ENCODE measurements at places on chromosomes 13 and 19.
A peak's percentile ranks its signal among the peaks of the same experiment; 100 is the strongest.

DNA sequence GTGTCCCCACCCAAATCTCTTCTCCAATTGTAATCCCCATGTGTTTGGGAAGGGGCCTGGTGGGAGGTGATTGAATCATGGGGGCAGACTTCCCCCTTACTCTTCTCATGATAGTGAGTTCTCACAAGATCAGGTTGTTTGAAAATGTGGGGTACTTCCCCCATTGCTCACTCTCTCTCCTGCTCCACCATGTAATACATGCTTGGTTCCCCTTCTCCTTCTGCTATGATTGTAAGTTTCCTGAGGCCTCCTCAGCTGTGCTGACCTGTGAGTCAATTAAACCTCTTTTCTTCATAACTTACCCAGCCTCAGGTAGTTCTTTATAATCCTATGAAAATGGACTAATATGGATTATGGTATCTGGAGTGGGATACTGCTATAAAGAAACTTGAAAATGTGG lies 24.1 kb downstream of the ING1 start:
- DNase-seq = no peak

DNA sequence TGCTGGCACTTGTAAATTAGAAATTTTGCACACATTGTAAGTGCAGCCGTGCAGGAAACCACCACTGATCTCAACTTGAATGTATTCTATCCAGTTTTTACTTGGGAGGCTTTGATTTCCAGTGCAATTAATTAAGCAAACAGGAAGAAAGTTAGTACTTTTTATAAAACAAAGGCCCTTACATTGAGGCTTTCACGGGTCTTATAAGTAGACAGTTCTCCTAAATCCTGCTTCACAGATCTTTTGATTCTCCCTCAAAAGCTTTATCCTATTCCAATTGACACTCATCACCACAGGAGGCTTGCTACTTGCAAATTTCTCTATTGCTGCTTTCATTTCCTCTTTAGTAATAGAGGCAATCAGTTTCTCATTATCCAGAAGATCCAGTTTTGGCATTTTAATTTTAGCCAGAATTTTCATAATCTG lies 90.1 kb downstream of the ERCC5 start:
- DNase-seq = no peak

DNA sequence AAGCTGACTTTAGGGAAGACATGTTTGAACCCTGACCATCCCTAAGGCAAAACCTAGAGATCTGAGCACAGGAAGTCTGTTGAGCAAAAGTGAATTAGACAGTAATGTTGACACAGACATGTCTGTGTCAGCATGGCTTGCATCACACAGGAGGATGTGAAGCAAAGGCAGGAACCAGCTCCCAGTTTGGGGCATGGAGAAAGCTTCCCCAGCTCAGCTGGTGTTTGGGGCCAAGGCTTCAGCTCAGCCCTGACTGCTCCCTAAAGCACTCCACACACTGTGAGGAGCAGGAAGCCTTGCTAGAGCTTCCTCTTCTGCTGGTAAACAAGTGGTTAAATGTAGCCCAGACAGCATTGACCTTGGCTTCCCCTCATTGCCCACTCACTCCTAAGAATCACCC lies 153.8 kb upstream of the UBL3 start:
- DNase-seq = no peak

DNA sequence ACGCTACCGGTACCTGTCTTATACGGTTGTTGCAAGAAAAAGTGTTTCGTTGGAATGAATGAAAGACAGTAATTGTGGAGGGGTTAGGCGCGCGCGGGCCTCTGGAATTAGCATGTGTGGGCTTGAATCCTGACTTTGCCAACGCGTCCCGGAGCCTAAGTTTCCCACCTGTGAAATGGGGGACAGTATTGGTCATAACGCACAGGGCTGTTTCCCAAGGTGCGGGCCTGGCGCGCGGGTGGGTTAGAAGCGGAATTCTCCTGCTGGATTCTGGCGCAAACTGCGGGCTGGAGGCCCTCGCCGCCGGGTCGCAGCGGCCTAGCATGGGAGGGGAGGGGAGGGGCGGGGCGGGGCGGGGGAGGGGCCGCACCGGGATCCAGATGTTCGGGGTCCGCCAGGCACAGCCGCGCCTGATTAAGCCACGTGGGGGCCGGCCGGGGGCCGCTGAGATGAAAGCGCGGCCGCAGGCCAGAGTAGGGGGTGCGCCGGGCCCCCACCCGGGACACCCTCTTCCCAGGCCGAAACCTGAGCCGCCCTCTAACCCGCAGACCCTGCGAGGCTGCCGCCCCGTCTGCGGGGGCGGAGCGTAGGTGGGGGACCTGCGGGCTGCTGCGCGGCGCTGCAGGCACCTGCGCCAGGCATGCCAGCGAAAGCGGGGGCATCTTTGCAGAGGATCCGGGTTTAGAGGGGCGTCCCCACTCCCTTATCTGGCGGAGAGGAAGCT lies 1.2 kb upstream of the TMEM59L start:
- DNase-seq = no peak

DNA sequence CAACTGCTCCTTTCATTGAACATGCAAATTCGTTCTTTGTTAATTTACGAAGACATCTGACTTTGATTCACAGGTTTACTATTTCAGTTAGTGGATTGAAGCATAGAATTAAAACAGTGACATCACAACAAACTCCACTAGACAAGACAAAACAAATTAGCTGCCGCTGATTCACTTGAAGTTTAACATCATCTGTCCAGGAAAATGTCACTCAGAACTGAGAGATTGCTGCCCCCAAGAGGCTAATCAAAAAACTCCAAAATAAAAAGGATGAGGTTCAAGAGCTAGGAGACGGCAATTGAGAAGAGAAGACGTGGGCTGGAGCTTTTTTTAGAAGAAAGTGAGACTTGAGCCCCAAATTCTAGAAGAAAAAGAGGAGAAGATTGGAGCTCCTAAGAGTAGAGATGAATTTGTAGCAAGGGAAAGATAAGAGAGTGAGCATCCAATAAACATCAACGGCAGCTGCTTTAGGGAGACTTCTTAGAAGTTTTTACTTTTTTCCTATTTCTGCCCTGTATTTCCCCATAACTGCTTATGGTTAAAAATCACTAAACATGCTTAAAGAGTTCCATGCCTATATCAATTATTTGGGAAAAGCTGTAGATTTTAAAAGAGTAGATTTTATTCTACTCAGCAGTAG lies 40.8 kb upstream of the TPP2 start:
- DNase-seq = peak; percentile 1

DNA sequence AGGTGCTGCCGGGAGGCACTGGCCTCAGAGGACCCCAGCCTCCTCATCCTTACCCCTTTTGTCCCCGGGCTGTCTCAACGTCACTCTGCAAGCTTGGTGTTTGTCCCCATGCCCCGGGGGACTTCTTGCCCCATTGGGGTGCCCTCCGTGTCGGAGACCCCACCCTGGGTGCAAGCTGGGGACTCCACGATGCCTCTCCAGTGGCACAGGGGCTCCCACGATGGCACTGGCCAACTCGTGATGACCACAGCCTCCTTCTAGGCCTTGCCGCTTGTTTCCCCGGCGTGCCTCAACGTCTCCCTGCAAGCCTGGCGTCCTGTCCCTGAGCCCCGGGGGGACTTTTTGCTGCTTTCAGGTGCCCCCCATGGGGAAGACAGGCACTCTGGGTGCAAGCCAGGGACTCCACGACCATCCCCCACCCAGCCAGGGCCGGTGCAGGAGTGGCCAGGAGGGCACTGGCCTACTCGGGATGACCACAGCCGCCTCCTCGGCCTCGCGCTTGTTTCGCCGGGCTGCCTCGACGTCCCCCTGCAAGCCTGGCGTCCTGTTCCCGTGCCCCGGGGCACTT lies 237.0 kb downstream of the TUBA3C start:
- no peak for DNase-seq

- DNase-seq = no peak
Measured at GRCh38 chr19:47209319-47210179, 21.4 kb downstream of the BBC3 start.

- DNase-seq = no peak
Measured at GRCh38 chr19:44947041-44947581, 1.3 kb downstream of the APOC2 start.

GRCh38 chr19:6070207-6070681 lies 40.1 kb downstream of the RFX2 start:
- DNase-seq = no peak

- DNase-seq = no peak
Measured at GRCh38 chr19:44628793-44629192, 14.9 kb upstream of the PVR start.

DNA sequence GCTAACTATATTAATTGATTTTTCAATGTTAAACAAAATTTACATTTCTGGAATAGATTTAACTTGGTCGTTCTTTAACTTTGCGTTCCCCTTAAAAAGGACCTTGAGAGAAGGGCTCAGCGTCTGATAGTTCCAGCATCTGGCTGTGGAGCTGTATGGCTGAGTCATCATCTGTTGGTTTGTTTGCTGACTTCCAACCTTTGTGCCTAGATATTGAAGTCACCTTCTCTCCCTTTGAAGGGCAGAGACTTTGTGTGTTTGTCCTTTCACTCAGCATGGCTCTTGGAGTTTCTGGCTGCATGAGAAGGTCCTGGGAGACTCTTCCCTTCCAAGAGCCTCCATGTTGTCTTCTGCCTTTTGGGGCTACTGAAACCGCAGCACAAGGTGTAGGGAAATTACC lies 16.6 kb upstream of the IRS2 start:
- no peak for DNase-seq

GRCh38 chr13:21932996-21933395 lies 262.1 kb downstream of the FGF9 start:
- no peak for DNase-seq

DNA sequence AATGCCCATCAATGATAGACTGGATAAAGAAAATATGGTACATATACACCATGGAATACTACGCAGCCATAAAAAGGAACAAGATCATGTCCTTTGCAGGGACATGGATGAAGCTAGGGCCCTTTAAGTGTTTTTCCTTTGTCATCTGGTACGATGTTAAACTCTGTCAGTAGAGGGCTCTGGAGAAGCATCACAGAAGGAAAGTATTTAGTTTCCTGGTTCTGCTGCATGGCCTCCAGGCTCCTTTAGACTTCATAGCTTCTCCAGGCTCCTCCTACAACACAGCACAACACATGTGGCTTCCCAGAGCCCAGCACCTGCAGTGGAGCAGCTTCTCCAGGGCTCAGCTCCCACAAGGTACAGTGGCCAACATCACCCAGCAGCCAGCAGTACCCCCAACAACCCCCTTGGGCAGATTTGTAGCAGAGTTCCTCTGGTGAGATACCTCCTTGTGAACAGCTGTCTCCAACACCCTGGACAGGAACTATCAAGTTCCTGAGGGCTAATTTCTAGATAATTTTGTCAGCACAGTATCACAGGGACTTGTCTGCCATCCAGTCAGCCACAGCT lies 63.4 kb downstream of the KCTD12 start:
- DNase-seq = no peak

DNA sequence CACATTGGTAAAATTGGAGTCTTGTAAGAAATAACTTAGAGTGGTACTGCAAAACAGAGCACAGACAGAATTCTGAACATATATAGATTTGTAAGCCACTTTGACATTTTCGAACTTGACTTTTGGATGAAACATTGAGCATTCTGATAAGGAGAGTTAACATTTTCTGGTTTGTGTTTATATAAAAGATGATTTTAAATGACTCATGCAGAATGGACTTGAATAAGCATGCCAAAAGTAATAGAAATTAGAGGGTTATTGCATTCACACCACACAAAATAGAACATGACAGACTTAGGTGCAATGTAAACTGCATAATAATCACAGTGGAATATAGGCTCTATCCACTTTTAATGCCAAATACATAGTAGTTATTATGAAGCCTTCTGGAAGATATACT lies 507.0 kb downstream of the DACH1 start:
- DNase-seq = no peak

DNA sequence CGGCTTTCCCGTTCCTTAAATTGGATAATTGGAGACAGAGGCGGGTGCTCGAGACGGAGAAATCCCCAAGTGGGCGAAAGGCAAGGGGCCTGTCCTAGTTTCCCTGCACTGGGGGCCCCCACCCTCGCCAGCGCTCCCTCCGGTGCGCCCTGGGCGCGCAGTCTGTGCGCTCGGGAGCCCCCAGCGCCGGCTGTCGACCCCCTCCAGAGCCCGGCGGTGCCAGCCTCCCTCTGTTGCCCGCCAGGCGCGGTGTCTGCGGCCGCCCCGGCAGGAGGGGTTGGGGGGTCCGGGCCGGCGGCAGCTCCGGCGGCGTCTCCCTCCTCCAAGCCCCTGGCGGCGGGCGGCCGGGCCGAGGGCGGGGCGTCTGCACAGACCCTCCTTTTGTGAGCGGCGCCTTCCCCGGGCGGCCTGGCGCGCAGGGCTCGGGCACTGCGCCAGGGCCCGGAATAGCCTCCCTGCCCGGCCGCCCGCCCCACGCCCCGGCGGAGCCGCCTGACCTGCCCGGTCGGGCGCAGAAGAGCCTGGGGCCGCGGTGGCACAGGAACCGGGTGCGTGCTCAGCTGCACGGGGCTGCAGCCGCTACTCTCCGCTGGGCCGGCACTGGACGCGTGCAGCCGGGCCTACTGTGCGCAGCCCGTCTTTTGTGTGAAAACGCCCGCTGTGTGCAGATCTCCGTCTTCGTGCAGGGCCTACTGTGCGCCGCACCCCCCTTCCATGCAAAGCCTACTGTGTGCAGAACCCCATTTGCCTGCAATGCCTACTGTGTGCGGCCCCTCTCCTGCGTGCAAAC lies 13.2 kb downstream of the GADD45B start:
- no peak for DNase-seq

GRCh38 chr19:57057036-57057686 lies 62.6 kb upstream of the USP29 start:
- no peak for DNase-seq

DNA sequence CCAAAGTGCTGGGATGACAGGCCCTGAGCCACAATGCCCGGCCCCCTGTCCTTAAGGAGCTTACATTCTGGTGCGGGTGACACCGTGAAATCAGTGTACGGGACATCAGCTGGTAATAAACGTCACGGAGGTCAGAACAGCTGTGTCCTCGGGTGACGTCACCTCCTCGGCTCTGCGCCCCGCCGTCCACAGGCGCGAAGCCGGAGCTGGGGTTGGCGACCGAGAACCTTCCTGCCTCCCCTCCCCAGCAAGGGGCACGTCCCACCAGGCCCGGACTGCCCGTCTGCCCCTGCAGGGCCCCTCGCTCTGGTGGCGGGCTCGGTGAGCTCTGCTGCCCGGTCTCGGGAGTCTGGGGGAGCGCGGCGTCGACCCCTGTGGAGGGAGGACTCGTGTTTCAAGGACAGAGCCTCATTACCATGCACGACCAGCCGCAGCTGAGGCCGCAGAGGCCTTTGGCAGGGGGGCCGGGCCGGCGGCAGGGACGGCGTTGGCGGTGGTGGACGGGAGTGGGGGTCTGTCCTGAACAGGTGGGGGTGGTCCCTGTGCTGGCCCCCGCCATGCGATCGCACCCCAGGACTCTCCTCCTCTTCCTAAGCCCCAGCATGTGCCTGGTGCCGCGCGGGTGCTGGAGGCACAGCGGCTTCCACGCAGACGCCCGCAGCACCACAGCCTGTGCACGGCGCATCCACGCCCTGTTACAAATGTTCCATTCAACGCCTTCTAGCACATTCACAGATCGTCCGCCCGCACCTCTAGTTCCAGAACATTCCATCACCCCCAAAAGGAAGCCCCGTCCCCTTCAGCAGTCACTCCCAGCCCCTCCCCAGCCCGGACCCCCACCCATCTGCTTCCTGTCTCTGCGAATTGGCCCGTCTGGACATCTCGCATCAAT lies 5.4 kb downstream of the LINGO3 start:
- DNase-seq = no peak

GRCh38 chr13:41837629-41838028 lies 123.3 kb downstream of the VWA8 start:
- no peak for DNase-seq

Measured in activated T-cell treated with anti-CD3 and anti-CD28 coated beads for 24 hours (primary cell).